RPMI8226 (cell line): ENCODE measurements at places on chromosomes 3 and 15.

- no peak for DNase-seq
These were observed 37.0 kb downstream of the ATP8B4 start for GRCh38 chr15:50082066-50082465.

GRCh38 chr3:181327349-181327748 is 337.8 kb upstream of the DNAJC19 start:
- no peak for DNase-seq

DNA sequence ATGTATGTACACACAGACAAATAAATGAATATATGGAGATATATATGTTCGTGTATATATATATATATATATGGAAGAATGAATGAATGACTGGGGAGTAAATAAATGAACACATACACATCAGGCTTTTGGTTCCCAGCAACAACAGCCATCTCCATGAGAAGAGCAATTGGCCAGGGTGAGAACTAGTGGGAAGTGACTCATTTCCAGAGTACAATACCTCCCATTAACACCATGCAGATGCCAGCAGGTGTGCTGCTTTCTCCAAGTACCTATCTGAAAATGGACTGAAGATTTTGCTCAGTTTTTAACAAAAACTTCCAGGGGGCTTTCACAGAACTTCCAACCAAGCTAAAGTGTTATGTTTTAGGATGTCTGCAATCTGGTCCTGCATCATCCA is 179.8 kb upstream of the SLC2A2 start:
- no peak for DNase-seq

DNA sequence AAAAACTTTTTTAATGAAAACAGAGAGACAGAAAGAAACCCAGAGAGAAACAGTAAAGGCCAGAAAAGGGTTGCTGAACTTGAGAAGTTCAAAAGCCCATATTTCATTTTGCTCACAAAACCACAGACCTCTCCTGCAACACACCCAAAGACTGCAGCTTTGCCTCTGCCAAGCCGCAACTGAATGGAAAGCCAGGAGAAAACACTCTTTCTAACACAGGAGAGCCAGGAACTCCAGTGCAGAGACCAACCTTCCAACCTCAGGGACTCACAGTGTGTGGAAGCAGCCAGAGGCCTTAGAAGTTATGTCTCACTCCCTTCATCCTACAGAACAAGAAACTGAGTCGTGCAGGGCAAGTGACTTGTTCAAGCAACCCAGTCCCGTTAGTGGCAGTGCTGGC is 163.1 kb upstream of the HES1 start:
- DNase-seq: no peak

GRCh38 chr3:14368885-14369284 is 33.5 kb upstream of the SLC6A6 start:
- no peak for DNase-seq

DNA sequence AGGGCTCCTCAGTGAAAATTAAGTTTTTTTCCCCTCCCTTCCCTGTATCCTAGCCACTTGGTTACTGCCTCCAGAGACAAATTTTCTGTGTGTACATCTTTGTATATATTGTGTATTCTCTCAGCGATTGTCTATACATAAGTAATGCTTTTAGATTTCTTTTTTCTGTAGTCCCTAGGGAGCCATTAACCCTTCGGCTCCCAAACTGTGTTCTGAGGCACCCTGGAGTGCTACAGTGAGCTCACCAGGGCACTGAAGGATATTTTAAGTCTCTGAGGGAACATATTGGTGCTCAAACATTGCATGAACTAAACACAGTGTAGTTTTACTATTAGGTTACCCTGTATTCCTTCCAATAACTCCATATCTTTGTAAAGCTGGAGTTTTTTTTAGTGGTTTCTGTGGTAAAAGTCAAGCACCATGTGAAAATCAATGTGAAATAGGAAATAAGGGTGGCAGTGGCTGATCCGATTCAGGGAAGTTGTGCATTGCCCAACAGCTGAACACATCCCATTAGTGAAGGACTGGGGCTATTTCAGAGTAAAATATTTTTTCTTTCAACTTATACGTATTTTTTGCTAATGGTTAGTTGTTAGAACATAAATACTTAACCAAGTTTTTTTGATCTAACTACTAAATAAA is 43.0 kb downstream of the USP13 start:
- DNase-seq: no peak

DNA sequence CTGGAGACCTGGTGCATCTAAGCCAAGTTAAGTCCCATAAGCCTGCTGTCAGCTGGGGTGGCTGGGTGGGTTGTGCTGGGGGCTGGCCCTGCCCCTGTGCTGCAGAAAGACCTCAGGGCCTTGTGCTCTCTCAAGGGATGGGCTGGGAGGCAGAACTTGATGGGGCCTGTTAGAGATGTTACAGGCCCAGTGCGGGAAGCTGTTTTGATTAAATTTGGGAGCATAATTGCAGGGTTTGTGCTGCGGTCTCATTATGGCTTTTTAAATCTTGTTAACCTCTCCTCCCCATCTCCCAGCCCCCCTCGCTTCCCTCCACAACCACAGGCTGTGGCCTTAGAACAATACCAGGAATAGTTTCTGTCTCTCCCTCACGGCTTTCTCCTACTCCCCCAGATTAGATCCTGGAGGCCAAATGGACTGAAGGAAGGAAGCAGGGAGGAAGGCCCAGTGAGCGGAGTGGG is 87.6 kb upstream of the TLE3 start:
- no peak for DNase-seq
